ENCODE measurements at places on chromosomes 1 and 21.

DNA sequence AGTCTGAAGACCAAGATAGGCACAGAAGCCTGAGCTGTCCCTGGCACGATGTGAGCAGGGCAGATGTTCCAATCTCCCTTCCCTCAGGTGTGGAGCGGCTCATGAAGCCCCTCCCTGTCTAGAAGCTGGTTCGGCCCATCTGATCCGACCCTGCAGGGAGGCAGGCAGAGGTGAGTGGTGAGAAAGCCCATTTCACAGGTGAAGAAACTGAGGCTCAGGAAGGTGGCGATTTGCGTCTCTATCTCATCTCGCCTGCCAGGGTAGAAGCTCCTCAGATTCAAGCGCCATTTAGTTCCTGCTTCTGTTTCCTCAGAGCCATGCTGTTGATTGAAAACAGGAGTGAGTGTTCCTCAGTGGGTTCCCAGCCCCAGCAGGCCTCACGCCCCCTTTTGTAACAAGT is 16.9 kb upstream of the TENT5B start:
- DNase-seq: no peak

DNA sequence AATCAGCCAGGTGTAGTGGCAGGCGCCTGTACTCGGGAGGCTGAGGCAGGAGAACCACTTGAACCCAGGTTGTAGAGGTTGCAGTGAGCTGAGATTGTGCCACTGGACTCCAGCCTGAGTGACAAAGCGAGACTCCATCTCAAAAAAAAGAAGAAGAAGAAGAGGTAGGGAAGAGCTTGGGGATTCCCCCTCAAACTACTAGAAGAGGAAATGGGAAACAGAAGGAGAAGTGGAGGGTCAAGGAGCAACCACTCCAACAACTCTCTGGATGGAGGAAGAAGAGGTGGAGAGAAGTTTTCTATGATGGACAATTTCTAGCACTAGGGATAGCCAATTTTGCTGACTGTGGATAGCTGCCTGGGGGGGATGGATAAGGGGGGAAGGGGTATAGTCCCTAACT is 14.9 kb upstream of the SLAMF9 start:
- DNase-seq: no peak

GRCh38 chr1:15680561-15681348 is 3.4 kb upstream of the PLEKHM2 start:
- peak; percentile 95 for DNase-seq

- no peak for DNase-seq
Observed at GRCh38 chr1:107003972-107004371, 52.5 kb upstream of the PRMT6 start.

- no peak for DNase-seq
Observed at GRCh38 chr1:101175886-101176285, 60.9 kb upstream of the S1PR1 start.

- no peak for DNase-seq
Observed at GRCh38 chr1:228194921-228195812, 12.7 kb upstream of the OBSCN start.

GRCh38 chr1:212595787-212596714 is 12.5 kb upstream of the ATF3 start:
- peak; percentile 96 for DNase-seq

- DNase-seq: no peak
Observed at GRCh38 chr1:188817814-188818213, 1659.8 kb downstream of the BRINP3 start.

DNA sequence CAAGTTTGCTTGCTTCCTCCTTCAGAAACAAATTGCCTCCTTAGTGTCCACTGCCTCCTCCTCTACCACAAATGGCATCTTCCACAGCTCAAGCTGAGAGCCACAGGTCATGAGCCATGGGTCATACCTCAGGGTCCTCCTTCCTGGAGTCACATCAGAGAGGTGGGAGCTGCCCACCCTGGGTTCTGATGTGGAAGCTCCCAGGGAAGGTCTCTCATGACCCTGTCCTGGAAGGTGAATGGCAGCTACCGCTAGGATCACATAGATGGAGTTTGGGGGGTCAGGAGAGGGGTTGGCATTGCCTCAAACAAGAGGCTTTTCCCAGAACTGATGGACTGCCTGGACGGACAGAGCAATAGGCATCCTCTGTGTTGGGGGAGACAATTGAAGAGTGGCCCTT is 321.4 kb downstream of the MATN1 start:
- DNase-seq: no peak

GRCh38 chr1:108113496-108113895 is 86.6 kb downstream of the SLC25A24 start:
- no peak for DNase-seq

GRCh38 chr21:30200000-30200399 is 15.9 kb downstream of the CLDN8 start:
- DNase-seq: no peak

GRCh38 chr1:109892561-109893368 is 17.9 kb upstream of the CSF1 start:
- peak; percentile 31 for DNase-seq

GRCh38 chr1:226737819-226738420 is 1.2 kb downstream of the ITPKB start:
- peak; percentile 32 for DNase-seq

All from choroid plexus epithelial cell (primary cell).